GM23248 (cell line): ENCODE measurements at places on chromosomes 12 and 14. TPM values are rescaled to one million over a fixed set of nuclear protein-coding genes. Genes with fewer than 3 reads are reported as not detected.
A peak's percentile ranks its signal among the peaks of the same experiment; 100 is the strongest.

The WNT1 gene
- total RNA-seq = not detected in 2 replicates

The BTBD7 gene
- 18.2 and 25.3 TPM in 2 replicates for total RNA-seq

DNA sequence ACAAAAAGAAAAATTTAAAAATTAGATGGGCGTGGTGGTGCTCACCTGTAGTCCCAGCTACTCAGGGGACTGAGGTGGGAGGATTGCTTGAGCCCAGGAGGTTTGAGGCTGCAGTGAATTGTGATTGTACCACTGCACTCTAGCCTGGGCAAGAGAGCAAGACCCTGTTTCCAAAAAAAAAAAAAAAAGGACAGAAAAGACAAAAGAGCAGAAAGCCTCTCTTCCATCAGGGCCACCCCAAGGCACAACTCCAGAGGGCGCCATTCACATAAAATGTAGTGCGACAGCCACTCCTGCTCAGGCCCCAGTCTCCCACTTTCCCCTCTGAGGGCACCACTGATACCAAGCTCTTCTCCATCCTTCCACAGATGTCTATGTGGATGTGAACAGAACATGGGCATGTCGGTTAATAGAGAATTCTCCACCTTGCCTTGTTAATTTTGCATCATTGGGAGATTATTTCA is 41.8 kb downstream of the DGLUCY start:
- no peak for DNase-seq
- H3K27me3 ChIP-seq = no peaks in the 10 kb centered on the region
- H3K4me1 ChIP-seq = no peaks in the 10 kb centered on the region
- H3K36me3 ChIP-seq = no peaks in the 10 kb centered on the region; the same call in 1 of the 2 replicates

DNA sequence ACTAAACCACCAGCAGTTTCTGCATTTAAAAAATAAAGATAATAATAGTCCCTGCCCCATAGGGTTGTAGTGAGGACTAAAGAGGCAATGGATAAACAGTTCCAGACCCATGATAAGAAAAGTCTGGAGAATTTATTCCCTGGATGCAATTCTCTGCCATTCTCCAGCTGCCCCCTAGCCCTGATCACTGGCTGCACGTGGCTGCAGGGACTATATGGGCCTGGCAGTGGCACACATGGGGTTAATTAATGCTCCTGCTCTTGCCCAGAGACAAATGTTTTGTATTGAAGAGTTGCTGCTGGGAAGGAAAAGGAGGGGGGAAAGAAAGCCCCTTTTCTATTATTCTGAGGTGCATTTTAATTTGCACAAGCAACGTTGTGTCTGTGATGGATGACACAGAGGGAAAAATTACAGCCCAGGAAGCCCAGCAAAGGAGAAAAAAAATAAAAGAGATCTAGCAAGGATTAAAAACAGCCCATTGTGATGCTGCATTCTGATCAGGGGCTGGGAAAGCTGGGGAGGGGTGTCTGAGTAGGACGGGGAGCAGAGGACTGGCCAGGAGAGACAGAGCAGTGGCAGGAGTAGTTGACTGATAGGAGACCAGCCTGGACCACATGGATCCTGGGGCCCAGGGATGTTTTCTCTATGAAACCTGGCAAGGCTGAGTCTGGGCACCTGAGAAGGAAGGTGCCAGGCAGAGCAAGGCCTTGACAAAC is 149.3 kb downstream of the ESRRB start:
- H3K4me3 ChIP-seq = no peak overlapping the region
- DNase-seq = no peak
- H3K4me1 ChIP-seq = no peaks in the 10 kb centered on the region
- no peak overlapping the region for H3K27ac ChIP-seq

GRCh38 chr14:106670011-106670410 is 1143.6 kb downstream of the TMEM121 start:
- H3K27ac ChIP-seq = no peak overlapping the region
- no peaks in the 10 kb centered on the region for H3K36me3 ChIP-seq
- no peak for DNase-seq
- H3K27me3 ChIP-seq = no peaks in the 10 kb centered on the region

DNA sequence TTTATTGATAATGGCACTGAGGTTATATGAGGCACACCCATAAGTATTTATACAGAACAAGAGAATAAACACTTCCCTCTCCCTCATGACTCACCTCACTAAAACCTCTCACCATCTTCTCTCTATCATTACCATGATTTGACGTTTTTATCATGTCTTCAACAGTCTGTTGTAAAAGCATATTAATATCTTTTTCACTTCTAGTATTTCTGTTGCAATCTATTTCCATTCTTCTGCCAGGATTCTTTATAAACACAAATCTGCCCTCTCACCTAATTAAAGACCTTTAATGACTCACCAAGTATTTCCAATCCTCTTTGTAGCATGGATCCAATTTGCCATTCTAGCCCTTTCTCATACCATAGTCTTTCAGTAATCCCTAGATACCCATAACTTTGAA is 527.7 kb downstream of the SLC16A7 start:
- peak; percentile 27 for DNase-seq
- H3K4me1 ChIP-seq = peaks cover 8% of the 10 kb centered on the region

GRCh38 chr12:65761301-65761700 is 63.0 kb upstream of the HMGA2 start:
- H3K27ac ChIP-seq = no peak overlapping the region
- DNase-seq = no peak
- peaks cover 13% of the 10 kb centered on the region for H3K4me1 ChIP-seq
- H3K36me3 ChIP-seq = no peaks in the 10 kb centered on the region
